Non-pigmented ciliary epithelial cell (primary cell): ENCODE measurements at places on chromosomes 2 and 18.

- no peak for DNase-seq
Measured at GRCh38 chr2:169112841-169113240, 43.5 kb downstream of the DHRS9 start.

- no peak for DNase-seq
Measured at GRCh38 chr18:74375999-74376398, 60.4 kb downstream of the C18orf63 start.

- DNase-seq, result no peak
Measured at GRCh38 chr2:227719641-227720040, 1.8 kb upstream of the SLC19A3 start.

- DNase-seq, result no peak
Measured at GRCh38 chr18:32219431-32220018, 29.7 kb downstream of the MEP1B start.

- no peak for DNase-seq
Measured at GRCh38 chr2:28028025-28028424, 137.5 kb downstream of the BABAM2 start.

DNA sequence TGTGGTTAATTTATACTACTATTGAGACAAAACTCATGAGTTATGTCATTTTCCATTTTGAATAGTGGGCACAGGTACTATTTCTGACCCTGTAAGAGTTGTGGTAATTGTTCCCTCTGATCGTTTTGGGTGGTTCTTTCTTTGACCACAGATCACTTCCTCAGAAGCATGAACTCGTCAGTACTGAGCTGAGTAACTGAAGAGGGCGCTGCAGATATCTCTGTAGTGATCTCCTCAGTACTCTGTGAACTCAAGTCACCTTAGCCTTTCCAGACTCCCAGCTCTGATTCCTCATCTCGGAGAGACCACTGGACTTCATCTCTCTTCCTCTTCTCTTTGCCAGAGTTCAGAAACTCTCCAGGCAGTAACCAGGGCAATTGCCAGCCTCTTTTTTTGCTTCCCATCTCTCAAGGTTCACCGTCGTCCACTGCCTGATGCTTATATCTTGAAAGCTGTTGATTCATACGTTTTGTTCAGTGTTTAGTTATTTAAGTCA lies 9.4 kb upstream of the IL1RL1 start:
- DNase-seq, result no peak

DNA sequence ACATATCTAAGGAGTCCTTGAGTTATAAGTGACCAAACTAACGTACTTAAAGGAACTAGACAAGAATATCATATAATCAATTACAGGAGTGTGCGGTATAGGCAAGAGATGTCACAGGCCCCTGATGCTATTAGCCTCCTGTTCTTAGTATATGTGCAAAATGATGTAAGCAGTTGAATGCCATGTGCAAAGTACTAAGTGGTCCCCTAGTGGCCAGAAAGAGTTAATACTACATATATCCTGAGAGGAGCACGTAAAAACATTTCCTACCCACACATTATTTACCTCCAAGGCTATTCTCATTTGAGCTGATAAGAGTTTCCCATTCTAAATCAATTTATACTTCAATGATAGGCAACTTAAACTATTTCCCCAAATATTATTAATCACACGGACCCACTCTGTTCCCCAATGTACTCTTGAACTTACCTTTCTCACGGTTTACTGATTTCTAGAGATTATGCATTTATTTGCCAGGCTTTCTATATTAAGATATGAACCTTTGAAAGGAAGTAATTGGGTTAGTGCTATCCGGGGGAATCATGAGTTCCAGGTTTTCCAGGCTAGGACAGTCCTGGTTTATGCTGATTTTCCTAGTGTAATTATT lies 158.0 kb upstream of the KLHL14 start:
- DNase-seq, result no peak

DNA sequence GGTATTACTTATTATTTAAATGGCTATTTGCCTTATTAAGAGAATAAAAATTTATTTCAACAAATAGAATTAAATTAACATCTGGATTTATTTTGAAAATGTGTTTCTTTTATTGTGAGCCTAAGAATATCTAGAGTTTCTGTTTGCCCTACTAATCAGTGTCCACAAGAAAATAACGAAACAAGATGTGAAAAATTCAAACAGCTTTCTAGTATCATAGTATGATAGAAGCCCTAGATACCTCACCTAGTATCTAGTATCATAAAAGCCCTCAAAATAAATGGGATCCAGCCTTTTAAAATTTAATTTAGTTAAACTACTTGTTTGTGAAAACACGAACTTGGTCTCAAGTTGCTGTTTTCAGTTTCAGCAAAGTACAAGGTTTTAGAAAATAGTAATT lies 13.7 kb upstream of the SLC40A1 start:
- DNase-seq, result no peak

- DNase-seq, result peak; percentile 99
Measured at GRCh38 chr2:186575302-186575701, 14.6 kb upstream of the ITGAV start.

- DNase-seq, result no peak
Measured at GRCh38 chr2:68745006-68745405, 10.4 kb downstream of the ARHGAP25 start.

GRCh38 chr2:222835143-222835822 lies 25.6 kb upstream of the ACSL3 start:
- DNase-seq, result no peak

DNA sequence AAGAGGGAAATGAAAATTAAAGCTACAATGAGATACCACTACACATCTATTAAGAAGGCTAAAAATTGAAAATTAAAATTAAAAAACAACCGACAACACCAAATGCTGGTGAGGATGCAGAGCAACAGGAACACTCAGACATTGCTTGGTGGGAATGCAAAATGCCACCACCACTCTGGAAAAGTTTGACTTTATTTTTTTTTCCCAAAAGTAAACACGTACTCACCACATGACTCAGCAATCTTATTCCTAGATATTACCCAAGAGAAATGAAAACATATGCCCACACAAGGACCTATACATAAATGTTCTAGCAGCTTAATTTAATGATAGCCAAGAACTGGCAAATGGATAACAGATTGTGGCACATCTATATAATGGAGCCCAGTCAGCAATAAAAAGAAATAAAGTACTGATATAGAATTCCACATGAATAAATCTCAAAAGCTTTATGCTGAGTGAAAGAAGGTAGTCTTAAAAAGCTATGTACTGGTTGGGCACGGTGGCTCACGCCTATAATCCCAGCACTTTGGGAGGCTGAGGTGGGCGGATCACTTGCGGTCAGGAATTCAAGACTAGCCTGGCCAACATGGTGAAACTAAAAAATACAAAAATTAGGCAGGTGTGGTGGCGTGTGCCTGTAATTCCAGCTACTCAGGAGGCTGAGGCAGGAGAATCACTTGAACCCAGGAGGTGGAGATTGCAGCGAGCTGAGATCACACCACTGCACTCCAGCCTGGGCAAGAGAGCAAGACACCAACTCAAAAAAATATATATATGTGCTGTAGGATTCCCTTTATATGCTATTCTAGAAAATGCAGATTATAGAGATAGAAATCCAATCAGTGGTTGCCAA lies 4.2 kb upstream of the PROC start:
- peak; percentile 20 for DNase-seq

- no peak for DNase-seq
Measured at GRCh38 chr2:185306119-185306518, 432.5 kb upstream of the FSIP2 start.

DNA sequence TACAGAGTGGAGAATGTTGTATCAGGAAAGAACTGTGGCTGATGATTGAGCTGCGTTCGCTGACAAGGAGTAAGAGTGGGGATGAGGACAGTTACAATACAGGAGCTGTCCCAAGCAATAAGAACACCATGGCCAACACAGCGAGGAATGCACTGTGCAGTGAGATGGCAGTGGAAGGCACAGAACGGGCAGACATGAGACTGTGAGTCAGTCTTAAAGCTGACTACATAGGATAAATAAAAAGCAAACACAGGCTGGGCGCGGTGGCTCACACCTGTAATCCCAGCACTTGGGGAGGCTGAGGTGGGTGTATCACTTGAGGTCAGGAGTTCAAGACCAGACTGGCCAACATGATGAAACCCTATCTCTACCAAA lies 89.8 kb downstream of the CABYR start:
- no peak for DNase-seq

DNA sequence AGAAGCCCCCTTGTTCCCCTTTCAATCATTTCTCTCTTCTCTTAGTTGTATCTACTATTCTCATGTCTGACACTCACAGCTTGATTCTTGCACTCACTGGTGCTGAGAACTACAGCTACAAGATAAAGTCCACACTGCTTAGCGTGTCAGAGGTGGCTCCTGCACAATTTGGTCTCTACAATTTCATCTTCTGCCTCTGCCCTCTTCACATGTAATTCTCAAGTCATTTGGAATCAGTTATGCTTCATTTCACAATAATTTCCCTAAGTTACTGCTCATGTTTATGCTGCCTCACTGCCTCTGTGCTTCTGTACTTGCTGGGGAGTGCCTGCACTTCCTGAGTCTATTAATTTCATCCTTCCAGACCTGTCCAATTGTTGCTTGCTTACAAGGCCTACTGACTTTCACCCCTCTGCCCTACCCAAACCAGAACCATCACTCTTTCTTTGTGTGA lies 11.6 kb upstream of the NAB1 start:
- DNase-seq, result peak; percentile 32

GRCh38 chr2:47155091-47155876 lies at the start of gene STPG4:
STPG4 (minus strand) TSS chr2:47155308; CDS start chr2:47155251, 57 bp downstream.
- no peak for DNase-seq

DNA sequence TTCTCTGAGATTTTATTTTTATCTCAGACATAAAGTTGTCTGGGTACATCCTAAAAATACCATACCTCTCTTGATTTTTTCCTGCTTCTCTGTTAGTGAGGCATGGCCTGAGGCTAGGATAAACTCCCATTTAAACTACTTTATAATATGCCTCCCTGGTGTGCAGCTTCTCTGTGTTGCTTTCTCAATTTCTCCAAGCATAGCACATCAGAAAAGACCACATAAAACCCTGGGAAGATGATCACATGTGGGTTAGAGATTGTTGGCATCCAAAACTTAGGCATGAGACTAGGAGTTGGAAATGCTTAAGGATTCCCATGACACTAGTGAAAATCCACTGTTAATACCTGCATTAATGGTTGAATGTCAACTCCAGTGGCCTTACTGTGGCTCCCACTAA lies 254.6 kb downstream of the RND3 start:
- DNase-seq, result no peak

GRCh38 chr18:79733135-79733701 lies 53.6 kb downstream of the CTDP1 start:
- DNase-seq, result no peak

- DNase-seq, result no peak
Measured at GRCh38 chr2:144834363-144834762, 314.4 kb upstream of the ZEB2 start.

DNA sequence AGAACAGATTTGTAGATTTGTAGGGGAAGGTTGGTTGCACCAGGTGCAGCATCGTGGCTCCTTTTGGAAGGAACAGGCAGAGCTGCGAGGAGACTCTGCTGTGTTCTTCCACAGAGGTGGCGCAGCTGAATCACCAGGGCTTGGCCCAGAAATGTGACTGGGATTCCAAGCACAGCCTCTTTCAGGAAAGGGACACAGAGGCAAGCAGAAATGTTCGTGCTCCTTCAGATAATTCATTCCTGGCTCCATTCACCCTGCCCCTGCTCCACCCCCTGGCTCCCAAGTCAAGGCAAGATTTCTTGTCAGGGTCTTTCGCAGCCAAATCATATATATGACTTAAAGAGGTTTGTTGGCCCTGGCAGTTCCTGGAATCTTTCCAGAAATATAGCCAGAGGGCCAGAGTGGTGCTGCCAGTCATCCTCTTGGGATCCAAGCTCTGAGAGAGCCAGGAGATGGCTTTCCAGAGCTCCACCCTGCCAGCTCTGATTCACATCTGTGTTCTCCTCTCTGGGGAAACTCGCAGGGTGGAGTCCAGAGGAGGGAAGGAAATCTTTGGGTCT lies 203.9 kb upstream of the TANK start:
- no peak for DNase-seq

DNA sequence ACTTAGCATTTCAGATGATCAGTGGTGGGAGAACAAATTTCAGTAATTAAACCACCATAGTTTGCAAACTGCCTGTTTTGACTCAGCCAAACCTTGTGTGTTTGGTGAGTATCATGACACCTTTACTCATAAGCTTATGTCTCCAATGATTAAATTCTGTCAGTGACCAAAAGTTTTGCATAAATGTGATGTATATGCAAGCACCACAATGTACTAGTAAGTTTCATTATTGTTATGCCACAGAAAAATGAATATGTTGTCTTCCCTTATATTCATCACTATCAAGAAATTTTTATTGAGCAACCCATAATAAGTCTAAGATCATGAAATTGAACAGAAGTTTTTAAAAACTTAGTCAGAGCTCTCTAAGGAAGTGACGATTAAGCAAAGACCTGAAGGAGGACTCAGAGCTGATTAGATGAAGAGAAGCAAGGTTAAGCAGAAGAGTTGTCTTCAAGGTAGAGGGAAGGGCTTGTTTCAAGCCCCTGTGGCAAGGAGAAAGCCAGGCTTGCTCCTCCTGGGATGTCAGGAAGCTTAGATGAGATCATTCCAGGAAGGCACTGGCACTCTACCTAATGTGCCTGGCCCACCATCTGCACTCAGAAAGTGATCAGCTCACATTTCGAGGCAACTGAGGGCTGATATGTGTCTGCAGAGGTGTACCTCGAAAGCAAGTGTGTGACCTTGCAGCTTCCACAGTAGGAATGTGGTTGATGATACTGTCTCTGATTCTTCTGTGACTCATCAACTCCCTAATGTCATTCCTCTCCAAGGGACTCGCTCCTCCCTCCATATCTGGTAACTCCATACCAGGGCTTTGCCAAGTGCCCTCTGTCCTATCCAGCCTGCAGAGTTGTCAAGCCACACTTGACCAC lies 54.7 kb downstream of the KCTD18 start:
- DNase-seq, result no peak

- DNase-seq, result no peak
Measured at GRCh38 chr2:9754532-9754887, 88.8 kb upstream of the TAF1B start.

- no peak for DNase-seq
Measured at GRCh38 chr2:72415241-72415661, 267.6 kb upstream of the CYP26B1 start.

DNA sequence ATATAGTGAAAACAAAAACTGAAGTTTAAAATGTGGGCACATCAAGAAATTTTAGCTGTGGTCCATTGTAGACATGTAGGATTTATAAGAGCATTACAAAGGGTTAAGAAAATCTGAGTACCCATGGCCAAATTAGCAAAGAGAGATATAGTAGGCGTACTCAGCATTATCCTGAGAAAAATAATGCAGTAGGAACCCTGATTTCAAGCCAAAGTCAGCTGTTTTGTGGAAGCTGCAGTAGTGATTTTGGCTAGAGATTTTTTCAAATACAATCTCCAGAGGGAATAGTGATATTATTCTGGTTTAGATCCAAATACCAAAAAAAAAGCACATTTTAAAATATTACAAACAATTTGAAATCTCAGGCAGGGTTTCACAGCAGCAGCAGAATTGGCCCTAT lies 450.9 kb downstream of the FBXO15 start:
- DNase-seq, result no peak

DNA sequence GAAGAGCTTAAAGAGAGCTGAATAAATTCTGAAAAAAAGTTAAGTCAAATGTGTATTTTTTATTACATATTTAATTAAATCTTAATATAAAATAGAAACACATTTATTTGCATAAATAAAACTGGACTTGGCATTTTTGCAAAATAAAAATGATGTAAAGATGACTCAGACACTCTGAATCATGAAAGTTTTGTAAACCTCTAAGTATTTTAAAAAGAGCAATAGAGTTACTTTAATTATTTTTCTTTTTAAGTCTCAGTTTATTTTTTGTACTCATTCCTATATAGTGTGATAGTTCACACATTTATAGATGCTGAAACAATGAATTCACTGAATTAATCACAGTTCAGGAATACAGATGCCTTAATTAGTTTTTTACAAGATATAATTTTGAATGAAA lies 109.9 kb upstream of the DTNA start:
- no peak for DNase-seq
